AML-193 (cell line): ENCODE measurements at places on chromosomes 5 and 9.
A peak's percentile ranks its signal among the peaks of the same experiment; 100 is the strongest.

- no peak for DNase-seq
Measured at GRCh38 chr5:109853377-109853776, 163.7 kb downstream of the MAN2A1 start.

DNA sequence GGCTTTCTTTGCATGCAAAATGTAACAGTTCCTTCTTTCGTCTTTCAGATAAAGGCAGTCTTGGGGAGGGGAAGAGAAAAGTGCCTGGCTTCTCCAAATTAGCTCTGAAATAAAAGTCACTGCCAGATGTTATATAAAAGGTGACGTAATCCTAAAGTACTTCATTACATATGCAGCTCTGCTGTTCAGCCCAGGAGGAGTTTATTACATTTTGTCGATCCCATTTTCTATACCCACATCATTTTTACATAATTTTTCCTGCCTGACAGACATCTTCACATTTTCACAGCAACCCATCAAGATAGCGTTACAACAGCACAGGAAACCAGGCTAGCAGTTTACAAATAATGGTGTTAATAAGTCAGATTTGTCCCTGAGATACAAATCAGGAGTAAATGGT, 86.7 kb upstream of the SLC30A5 start:
- no peak for DNase-seq

DNA sequence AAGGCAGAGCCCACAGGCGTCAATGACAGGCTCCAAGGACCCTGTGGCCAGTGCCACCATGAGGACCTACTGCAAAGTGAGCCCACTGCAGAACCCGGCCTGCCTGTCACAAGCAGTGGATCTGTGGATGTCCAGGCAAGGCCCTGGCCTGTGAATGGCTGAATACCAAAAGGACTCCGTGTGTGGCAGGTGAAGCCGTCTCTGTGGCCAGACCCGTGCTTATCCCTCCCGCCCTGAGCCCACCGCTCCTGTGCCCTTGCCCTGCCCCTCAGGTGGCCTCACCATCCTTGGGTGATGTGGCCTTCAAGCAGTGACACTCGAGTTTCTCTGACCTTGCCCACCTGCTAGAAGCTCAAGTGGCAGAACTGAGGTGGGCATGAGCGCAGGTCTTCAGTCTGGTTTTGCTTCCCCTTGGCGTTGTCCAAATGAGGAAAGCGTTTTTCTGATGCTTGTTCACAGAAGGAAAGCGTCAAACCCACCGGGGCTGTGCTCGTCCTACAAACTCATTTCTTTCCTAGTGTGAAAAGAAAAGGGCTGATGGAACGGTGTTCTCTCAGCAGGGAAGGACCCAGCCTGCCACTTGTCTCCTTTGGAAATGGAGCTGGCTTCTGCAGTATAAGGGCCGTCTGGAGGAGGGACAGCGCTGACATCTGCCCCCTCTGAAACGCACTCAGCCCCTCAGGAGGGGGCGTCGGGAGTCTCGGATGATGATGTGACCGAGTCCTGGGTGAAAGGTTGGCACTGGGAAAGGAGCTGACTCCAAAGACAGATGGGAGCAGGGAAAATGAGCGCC, 377.7 kb upstream of the IRX4 start:
- no peak for DNase-seq

DNA sequence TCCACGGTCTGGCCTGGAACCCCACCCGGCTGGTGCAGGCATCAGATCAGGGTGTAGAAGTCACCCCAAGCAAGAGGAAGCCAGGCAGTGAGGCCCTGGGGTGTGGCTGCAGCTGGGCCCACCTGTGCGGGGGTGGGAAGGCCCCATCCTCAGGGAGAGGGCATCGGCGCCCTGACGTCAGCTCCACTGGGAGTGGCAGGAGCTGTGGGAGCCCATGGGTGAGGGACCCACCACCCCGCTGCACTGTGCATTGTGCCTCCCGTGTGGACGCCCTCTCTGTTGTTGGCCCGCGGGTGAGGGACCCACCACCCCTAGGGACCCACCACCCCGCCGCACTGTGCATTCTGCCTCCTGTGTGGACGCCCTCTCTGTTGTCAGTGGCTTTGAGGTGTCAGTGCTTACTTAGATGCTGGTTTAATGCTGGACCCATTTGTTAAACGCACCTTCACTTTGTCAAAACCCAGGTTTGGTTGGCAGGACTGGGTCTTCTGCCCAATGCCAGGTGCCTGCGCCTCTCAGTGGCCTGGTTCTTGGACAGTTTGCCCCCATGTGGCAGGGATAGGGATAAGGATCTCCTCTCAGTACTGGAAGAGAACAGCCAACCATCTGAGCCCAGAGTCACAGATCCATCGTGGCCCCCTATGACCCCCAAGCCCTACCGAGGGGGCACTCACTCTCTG, 6.9 kb upstream of the EXOC3 start:
- DNase-seq: peak; percentile 30

- DNase-seq: no peak
Measured at GRCh38 chr5:5882706-5883105, 460.2 kb downstream of the ICE1 start.

GRCh38 chr5:69170495-69170894, 3.5 kb downstream of the CCNB1 start:
- DNase-seq: no peak

DNA sequence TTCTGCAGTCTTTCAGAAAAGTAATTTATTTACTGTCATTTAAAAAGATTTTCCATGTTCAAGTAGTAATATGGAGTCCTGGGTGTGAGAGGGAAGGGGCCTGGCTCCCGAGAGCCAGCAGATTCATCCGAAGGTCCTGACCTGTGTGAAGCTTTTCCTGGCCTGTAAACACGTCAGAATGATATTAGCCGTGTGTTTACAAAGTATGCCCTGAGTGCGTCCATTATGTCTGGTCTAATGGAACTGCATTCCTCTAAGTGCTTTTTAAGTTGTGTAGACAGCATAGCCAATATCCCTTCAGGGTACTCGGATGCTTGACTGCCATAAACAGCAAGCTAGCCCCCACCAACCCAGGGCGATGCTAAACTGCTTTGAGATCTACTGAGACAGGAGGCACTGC, 495.2 kb downstream of the AGTPBP1 start:
- DNase-seq: no peak

DNA sequence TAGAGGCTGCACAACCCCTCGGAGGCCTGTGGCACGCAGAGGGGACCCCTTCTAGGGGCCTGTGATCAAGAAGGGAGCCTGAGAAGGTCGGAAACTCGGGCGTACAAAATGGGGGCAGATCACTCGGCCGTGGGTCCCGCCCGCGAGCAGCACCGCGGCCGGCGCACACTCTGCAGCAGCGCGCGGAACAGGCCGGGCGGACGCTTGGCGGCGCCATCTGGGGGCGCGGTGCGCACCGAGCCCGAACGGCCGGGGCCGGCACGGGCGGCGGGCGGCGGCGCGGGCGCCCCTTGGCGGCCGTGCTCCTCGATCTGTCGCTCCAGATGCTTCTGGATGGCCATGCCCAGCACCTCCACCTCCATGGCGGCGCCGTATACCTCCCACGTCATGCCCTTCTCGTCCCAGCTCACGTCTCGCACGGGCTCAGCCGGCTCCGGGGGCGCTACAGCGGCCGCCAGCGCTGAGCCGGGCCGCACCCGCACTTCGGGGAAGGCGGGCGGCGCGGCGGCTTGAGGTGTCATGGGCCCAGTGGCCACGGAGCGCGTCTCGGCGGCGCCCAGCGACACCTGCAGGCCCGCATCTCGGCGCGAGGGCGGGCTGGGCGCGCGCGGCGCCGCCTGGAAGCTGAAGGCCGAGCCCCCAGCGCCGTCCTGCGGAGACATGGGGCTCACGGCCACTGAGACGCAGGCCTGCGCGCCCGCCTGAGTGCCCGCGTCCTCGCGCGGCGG, 13.1 kb downstream of the GPRIN1 start:
- DNase-seq: no peak

- no peak for DNase-seq
Measured at GRCh38 chr5:148910686-148911361, 84.4 kb downstream of the ADRB2 start.

- no peak for DNase-seq
Measured at GRCh38 chr5:104088876-104089778, 526.5 kb upstream of the NUDT12 start.

- no peak for DNase-seq
Measured at GRCh38 chr9:93184432-93185265, 710 bp downstream of the WNK2 start.

DNA sequence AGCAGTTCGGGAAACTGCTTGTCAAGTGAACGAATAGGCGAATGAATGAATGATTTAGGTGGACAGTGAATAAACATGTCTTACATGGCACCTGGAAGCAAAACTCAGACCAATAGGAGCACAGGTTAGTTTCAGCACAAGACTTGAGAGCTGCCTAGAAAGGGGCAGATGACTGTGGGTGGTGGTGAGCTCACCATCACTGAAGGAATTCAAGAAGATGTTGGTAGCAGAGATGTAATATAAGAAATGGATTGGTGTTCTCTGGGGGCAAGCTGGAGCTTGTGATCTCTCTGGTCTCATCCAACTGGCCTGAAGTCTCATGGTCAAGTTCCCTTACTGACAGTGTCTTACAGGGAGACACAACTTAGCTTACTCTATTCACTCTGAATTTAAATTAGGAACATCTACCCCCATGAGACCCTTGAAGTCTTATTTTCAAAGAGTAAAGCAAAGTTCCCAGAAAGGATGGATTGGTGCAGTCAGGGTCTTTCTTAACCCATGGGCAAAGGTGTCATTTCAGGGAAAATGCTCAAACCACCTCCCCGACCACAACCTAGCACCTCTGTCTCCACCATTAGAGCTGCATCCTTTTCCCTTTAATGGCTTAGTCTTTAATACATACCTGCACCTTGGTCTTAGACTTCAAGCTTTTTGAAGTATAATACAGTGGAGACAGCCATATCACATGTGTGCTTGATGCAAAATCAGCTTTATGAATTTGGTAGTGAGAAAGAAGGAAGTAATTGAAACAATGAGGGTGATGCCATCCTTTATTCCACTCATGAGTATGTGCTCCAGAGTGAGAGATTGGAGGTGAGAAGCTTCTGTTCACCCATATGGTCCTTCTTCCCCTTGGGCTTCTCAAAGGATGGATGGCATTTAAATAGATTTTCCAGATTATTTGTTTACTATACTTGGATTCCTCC, 5.1 kb downstream of the LCP2 start:
- DNase-seq: no peak

DNA sequence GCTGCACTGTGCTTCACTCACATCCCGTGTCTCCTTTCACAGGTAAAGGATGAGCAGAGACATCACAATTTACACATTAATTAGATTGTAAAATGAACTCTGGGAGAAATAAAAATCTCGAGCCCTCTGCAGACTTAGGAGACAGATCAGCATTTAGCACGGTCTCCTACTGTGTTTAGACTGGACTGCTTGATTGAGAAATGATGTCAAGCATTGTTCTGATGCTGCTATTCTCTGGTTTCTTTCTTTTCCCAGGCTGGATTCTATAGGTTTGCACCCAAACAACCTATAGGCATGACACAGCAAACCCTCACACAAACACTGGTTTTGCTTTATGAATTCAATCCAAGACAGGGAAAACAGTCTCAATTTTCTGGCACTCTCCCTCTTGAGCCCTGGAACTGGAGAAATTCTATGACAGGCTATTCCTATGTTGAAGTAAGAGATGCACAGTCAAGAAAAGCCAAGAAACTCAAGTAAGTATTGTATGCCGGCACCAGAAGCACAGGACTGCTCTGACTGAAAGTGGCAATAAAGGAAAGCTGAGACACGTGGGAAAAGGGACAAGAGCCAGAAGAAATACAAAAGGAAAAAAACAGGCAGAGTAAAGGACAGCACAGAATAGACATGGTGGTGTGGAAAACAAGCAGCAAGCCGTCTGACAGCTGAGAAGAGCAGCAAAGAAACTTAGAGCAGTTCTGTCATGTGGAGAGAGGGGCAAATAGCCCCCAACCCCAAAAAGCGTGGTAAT, 24.8 kb upstream of the ERAP2 start:
- no peak for DNase-seq

DNA sequence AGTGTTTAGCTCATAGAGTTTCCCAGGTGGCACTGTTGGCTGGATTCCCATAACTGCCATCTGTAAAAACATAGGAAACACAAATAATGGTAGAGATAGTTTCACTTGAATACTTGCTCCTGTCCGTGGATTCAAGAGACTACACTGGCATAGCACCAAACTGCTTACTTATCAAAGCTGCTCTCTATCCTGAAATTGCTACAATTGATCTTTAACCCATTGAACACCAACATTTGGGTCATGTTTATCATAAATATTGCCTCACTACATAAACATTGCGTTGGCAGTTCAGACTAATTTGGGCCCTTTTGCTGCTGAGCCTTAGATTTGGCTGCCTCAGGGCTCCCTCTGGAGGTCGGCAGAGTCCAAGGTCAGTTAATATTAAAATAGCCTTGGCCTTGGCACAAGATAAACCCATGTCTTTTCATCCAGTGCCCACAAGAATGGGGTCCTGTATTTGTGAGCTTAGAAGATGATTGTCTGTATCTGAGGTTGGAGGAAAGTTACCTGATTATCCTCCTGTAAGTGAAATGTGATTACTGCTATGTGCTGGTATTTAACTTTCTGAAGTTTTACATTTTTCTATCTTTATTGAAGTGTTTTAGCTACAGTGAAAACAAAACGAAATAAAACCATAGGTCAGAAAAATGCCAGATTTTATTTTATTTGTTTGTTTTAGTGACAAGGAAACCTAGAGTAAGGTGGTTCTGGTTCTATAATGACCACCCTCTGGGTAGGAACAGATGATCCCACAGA, 4.0 kb upstream of the RANBP3L start:
- peak; percentile 47 for DNase-seq

DNA sequence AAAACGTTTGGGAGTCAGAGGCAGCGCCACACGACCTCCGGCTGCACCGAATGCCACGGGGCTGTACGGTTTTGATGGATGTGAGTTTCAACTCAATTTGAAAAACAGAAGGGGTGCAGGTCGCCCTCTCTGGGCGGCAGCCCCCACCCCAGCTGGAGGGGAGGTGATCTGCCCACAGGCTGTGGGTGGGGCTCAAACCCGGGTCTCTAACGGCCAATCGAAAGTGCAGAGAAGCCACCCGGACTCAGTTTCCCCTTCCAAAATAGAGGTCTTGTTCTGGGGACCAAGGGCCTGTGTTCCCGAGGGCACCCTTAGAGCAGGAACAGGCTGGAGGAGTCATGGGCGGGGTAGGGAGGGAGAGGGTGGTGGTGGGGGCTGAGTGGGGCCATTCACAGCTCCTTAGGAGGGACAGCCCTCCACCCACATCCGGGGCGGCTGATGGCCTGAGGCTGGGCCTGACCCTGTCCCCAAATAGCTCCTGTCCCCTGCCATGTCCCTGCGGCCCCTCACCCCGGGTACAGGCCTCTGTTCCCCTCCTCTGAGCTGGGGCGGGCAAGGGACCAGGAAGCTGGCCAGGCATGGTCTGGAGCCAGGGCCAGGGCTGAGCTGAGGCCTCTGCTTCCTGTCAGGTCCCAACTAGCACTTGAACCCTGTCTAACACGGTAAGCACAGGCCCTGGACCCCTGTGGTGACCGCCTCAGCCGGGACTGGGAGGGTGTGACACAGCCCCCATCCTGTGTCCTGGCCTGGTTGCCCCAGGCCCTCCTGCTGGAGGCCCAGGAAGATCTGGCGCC, 22.6 kb upstream of the NOTCH1 start:
- no peak for DNase-seq

GRCh38 chr9:91951944-91952520, 2.0 kb upstream of the ROR2 start:
- no peak for DNase-seq

DNA sequence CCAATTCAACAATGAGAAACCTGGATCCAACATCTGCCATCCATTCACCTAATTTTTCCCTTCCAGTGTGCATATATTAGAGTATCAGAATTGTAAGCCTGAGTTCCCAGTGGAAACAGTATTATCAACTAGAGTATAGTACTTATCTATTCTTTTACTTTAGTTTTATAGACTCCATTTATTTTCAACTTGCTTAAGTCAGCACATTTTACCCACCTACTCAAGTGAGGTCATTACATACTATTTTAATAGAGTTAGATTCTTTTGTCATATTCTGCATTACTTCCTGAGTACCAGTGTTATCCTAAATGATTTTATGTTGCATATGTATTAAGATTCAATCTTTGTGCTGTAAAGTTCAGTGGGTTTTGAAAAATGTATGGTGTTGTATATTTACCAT, 1393.3 kb downstream of the MAT2B start:
- DNase-seq: no peak
